Thyroid gland (tissue), 4 donors: ENCODE measurements at places on chromosomes 13 and 19.

DNA sequence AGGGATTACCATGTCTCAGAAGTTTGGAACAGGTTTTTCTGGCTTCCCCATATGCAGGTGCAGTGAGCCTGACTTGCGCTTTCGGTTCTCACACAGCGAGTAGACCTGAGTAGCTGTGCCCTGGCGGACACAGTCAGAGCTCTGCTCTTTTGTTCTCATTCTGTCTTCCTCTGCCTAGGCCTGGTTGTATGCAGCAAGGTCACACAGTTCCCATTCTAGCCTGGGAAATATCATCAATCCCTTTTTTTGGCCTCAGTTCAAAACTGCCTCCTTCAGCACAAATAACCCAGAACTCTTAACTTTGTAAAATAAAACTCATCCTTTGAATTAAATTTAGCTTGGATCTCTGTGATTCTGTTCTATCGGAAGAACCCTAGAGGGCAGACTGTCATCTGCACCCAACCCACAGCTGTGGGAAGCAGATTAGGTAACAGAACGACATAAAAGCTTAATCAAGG is 10.2 kb downstream of the OXGR1 start:
- DNase-seq: peak; percentile 79

- peak; percentile 61 for DNase-seq
These were observed 105.6 kb downstream of the SPRY2 start for GRCh38 chr13:80235166-80235966.

DNA sequence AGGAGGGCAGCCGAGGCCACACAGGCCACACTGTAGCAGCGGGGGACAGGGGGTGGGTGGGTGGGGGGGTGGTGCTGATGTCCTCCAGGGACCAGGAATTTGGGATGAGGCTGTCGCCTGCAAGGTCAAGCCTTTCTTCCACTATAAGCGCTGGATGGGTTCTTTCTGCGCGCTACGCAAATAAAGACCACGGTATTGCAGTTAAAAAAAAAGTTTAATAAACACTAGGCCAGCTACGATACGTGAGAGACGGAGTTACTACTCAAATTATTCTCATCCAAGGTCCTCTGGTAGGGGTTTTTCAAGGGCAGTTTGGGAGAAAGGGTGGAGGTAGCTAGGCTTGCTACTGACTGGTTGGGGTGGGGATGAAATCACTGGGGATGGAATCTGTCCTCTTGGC is 508 bp upstream of the ZNF44 start:
- no peak for DNase-seq

DNA sequence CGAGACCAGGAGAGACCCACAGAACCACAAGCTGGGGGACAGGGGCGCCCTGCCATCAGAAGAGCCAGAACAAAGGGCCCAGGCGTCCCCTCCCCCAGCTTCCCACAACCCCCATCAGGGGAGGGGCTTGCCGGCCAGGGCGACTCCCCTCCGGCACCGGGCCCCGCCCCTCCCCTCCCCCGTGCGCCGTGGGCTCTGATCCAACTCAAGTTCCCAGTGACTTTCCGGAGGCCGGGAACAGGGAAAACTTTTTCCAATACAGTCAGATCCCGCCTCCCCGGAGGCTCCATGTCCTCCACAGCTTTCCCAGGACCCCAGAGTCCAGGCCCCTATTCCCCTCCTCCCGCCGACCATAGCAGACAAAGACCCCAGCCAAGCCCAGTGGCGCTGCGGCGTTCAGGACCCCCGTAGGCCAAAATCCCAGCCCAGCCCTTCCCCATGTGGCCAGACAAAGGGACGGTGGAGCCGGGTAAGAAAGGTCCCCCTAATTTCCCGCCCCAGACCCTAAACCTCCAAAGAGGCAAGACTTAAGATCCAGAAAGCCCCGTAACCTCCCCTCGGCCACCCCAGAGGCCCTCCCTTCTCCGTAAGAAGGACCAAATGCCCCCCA is 673 bp downstream of the TEAD2 start:
- peak; percentile 60 for DNase-seq

- DNase-seq: no peak
These were observed 393.1 kb downstream of the KLF12 start for GRCh38 chr13:73741111-73741510.

GRCh38 chr19:32233885-32234284 is 111.5 kb upstream of the ZNF507 start:
- DNase-seq: no peak

DNA sequence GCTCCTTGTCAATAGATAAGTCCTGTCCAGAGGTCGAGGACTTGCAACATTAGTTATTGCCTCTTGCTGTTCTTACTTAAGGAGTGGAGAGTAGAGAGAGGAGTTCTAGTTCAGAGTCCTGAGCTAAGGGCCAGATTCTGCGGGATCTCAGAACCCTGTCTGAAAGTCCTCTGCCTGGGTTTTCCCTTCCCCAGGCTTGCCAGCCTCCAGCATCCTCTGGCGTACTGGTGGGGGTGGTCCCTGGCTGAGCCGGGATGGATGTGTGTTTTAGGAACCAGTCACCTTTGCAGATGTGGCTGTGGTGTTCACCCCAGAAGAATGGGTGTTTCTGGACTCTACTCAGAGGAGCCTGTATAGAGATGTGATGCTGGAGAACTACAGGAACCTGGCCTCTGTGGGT is 26.0 kb downstream of the ZNF333 start:
- no peak for DNase-seq

- DNase-seq: no peak
These were observed 2.3 kb downstream of the PODNL1 start for GRCh38 chr19:13935765-13936510.

DNA sequence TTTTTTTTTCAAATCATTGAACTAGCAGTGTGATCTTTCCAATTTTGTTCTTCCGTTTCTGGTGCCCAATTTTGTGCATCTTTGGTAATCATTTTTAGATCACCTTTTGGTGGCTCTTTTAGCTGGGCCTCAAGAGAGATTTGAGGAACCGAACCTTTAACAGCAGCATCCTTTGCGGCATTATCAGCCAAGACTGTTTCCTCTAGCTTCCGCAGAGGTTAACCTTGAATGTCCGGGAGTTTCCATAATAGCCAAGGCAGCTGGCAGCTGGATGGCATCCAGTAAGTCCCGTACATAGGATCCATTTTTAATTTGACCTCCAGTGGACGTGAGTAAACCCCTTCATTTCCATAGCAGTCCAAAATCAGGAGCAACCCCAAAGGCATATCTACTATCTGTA is 9.6 kb downstream of the IRGC start:
- no peak for DNase-seq

GRCh38 chr19:55165952-55166529 is 372 bp downstream of the DNAAF3 start:
- DNase-seq: peak; percentile 45

GRCh38 chr13:110652764-110653163 is 37.4 kb downstream of the NAXD start:
- no peak for DNase-seq

GRCh38 chr13:31598990-31599389 is 140.3 kb upstream of the RXFP2 start:
- no peak for DNase-seq

GRCh38 chr13:24199016-24199415 is 38.5 kb downstream of the SPATA13 start:
- DNase-seq: no peak

DNA sequence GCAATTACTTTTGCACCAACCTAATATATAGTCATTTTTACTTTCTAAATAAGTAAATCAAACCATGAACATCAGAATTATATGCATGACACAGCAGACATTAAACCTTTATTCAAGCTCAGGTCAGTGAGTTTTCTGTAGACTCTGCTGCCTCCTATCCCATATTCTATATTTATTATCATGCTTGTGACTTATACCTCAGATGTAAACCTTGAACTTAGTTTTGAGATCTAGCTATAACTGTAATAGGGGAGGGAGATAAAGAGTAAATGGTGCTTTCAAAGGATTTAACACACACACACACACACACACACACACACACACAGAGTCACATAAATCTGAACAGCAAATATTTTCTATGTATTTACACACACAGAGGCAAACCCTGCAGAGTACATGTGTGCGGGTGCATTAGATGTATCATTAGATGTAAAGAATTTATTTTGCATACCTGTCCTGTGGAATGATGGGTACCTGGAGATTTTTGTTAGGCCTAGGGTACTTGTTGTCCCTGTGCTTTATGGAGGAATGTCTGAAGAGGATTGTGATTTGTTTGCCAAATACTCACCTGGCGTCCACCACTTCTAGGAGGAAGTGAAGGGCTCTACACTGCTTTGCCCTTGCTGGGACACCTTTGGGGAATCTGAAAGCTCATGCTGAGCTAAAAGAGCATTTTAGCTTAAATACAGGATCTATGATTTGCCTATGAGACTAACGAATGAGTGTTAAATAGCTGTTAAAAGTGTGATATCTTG is 521.9 kb downstream of the KLF5 start:
- DNase-seq: peak; percentile 44

DNA sequence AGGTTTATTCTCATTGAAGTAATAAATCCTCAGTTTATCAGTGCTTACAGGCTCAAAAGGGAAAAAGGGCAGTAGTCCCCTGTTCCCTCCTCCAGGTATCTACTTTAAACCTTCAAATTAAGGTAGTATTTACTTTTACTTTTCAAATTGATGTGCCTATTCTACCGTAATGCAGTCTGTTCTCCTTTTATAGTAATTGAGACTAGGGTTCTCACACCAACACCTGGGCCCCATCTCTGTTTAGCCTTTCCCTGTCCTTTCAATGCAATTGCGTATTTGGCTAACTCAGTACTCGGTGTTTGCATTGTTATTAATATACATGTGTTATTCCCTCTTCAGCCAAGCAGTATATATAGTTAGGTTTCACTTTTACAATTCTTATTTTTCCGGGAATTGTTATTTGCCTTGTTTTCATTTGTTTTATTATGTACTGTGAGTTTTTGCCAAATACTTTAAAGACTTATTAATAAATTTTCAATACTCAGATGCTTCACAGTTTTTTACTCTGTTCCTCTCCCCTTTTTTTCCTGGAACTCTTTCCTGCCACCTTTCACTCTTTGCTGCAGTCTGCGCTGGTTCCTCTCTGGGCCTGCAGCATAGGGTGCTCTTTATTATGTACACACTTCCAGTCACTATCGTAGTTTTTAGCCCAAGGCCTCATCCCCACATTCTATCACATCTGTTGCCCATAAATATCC is 30.3 kb downstream of the USPL1 start:
- DNase-seq: no peak

GRCh38 chr13:104580931-104581330 is 1514.7 kb upstream of the SLC10A2 start:
- no peak for DNase-seq

DNA sequence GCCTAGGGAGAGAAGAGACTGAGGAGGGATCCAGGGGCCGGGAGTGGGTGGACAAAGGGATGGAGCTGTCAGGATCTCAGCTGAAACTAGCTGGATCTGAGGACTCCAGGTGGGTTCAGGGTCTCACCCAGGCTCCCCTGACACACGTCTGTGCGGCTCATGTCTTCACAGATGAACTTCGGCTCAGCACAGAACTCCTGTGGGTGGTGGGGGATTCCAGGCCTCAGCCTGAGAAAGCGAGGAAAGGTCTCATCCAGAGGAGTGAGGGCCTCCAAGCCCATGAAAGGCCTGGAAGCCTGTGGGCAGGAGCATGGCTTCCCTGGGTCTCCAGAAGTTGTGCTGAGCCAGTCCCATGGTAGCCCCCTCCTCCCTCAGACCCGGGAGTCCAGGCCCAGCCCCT is 1.4 kb downstream of the CAPN12 start:
- no peak for DNase-seq

DNA sequence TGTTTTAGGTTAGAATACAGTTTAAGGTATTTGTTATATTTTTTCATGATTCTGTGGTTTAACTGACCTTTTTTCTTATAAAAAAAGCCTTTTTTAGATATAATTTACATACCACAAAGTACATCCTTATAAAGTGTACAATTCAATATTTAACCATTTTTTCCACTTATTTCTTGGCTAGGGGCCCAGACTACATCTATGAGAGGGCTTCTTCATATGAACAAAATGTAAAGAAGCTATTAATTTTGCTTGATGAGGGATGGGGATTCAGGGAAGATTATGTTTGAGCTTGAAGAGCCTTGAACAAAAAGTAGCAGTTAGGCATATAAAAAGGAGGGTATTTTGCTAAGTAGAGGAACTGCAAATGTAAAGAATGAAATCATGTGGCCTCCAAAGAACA is 2.2 kb downstream of the CCDC122 start:
- no peak for DNase-seq

- peak; percentile 57 for DNase-seq
These were observed 427.9 kb downstream of the ZNF536 start for GRCh38 chr19:30799865-30800755.

- DNase-seq: no peak
These were observed 31.2 kb downstream of the CLEC17A start for GRCh38 chr19:14614099-14614412.

DNA sequence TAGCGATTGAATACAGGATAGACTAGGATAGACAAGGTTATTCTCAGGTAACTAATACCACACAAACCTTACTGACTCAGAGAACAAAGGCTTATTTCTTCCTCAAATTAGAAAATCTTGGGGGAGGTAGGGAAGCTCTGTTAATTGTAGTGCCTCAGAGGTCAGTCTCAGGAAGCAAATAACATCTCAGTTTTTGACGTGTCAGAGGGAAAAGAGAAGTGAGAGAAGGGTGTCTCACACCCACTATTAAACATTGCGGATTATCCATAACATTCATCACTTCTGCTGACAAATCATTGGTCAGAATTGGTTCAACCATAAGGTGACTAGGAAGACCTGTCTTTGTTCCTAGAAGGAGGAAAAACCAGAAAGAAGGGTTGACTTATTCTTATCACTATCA is 579.4 kb upstream of the MIR17HG start:
- no peak for DNase-seq

GRCh38 chr13:50082426-50083281 is 67.4 kb downstream of the KCNRG start:
- peak; percentile 81 for DNase-seq

DNA sequence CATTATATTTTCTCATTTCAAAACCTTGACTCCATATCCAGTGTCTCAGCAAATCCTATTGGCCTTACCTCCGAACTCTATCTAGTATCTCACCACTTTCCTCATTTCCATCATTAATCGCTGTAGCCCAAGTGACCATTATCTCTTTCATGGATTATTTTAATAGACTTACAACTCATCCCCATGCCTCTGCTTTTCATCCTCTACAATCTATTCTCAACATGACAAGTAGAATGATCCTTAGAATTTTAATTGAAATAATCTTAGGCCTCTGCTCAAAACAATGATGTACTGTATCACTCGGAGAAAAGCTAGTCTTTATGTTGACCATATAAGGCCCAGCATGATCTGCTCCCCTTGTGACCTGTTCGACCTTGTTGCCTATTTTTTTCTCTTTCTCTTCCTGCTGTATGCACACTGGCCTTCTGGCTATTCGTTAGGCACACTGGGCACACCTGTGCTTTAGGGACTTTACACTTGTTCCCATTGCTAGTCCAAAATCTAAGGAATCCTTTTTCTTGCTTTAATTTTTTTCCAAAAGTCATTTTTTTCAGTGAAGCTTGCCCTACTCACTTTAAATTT is 21.4 kb downstream of the DNAJC15 start:
- DNase-seq: no peak

DNA sequence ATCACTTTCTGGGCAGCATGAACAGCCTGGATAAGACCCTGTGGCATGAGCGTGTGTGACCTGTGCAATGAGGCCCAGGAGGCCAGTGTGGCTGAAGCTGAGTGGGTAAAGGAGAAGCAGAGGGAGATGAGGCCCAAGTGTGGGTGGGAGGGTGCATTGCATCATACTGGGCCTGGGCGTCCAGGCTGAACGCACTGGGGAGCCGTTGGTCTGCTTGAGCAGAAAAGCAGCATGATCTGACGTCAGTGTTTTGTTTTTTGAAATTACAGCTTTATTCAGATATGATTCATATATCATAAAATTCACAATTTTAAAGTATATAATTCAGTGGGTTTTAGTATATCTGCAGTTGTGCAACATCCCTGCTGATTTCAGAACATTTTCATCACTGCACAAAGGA is 409.7 kb downstream of the HS6ST3 start:
- DNase-seq: no peak

- no peak for DNase-seq
These were observed 1.9 kb downstream of the SAFB start for GRCh38 chr19:5624741-5625278.
